HCT116 (cell line): ENCODE measurements at places on chromosomes 2 and 18.

GRCh38 chr2:52335727-52336126 is 1303.8 kb upstream of the NRXN1 start:
- no peak for DNase-seq

- DNase-seq: peak; percentile 32
Measured at GRCh38 chr2:226799211-226799975, at the start of gene IRS1. Gene IRS1 (minus strand): TSS chr2:226799820. CDS start chr2:226798738, 1,082 bp downstream.

- DNase-seq: no peak
Measured at GRCh38 chr2:192932376-192932775, 737.6 kb upstream of the TMEFF2 start.

DNA sequence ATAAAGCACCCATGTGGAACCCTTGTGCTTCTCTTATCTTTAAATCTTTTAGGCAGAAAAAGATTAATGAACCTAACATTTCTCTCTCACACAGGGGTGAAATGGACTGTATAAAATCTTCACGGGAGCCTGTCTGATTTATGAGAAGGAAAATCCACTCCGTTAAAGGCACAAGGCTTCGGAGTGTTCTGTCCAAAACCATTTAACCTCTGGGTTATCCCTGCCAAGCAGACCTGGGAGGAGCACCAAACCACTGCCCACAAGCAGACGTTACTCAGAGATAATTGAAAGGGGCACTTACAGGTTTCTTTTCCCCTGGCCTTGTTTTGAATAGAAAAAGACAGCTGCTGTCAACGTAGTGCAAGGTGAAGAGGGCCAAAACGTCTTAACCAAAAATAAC is 184.4 kb upstream of the DOK6 start:
- no peak for DNase-seq

DNA sequence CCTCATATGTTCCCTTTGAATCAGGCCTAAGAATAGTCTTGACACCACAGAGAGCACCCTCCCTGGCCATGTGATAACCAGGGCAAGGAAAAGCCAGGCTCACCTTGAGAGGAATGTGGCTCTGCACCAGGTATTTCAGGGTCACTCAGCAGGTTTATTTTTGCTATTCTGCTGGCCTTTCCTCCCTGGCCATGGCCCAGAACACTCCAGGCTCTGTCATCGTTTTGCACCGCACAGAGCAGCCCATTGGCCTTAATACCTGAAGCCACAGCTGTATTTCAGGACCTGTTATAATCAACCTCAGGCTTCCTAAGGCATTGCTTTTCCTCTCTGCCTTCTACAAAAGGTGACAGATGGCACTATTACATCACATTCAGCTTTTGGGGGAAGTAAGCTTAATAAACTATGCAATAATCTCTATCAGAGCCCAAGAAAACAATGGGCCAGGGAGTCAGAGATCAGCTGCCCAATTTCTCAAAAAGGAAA is 668.3 kb downstream of the IRS1 start:
- no peak for DNase-seq

GRCh38 chr2:232731470-232731869 is 34.3 kb downstream of the GIGYF2 start:
- DNase-seq: no peak

GRCh38 chr2:25700221-25700660 is 26.9 kb upstream of the DTNB start:
- DNase-seq: peak; percentile 52

DNA sequence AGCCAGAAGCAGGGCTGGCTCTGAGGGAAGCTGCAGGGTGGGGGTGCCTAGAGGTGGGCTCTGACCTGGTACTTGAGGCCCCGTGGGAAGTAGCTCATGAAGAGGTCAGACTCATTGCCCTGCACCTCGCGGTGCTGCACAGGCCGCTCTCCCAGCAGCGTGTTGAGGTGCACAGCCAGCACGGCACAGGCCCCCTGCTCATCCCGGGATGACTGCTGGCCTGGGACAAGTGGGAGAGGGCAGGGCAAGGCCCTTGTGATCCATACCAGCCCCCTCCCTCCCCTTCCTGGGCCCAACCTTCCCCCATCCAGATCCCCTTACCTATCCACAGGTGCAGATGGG is 8.7 kb downstream of the CAPG start:
- DNase-seq: no peak

DNA sequence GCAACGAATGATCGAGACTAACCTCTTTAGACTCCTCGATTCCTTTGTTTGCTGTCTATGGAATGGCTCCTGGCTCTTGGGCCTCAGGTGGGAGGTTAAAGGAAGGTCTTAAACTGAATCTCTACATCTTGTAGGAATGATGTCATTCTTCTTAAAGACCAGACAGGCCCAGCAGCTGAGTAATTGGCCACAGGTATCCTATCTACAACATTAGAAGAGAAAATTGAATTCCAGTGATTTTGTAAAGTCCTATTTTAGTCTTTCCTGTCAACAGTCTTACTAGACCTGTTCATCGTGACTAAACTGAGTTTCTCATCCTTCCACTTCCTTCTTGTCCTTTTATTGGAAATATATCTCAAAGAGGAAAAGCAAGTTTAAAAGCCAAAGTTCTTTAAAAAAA is 274.8 kb downstream of the ALPK2 start:
- DNase-seq: no peak

DNA sequence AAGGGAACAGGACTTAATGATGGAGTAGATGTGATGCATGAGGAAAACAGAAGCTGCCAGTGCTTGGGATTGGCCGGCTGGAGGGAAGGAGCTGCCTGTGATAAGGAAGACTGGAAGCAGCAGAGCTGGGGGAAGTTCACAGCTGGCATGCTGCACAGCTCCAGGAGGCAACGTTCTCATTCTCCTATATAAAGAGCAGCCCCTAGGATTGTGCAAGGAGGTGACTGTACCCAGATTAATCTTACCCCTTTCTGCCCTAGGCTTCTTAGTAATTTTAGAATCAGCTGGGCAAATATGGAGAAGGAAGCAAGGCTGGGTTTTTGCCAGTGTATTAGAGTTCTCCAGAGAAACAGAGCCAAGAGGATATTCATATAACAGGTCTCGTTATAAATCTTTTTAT is 155.8 kb downstream of the ALPK2 start:
- no peak for DNase-seq

GRCh38 chr2:96700086-96700485 is 39.8 kb downstream of the LMAN2L start:
- DNase-seq: no peak

GRCh38 chr2:191566344-191566743 is 111.6 kb upstream of the NABP1 start:
- DNase-seq: peak; percentile 57

GRCh38 chr18:26875040-26875654 is 9.6 kb upstream of the AQP4 start:
- DNase-seq: no peak

DNA sequence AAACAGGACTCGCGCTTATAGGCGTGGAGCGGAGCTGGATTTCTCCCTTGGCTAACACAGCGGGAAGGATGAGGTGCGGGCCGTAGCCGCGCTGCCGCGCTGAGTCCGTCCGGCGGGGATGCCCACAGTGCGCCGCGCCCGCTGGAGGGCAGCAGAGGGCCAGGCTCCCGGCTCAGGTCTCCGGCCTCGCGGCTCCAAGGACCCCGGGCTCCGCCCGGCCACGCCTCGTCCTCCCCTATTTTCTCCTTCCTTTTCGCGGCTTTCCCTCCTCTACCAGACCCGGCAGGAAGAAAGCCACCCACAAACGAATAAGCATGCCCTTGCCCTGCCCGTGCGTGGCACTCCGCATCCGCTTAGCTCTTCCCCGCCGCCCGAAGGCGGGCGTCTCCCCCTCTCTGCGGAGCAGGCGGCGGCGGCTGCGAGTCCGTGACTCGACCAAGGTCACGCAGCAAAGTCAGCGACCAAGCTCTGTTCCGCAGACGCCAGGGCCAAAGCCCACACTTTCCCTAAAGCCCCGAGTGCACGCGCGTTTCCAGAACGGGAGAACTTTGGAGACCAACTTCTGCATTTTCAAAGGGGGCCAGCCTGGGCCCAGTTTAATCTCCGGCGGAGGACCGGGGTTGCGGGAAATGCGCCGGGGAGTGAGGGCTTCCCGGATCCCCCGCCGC is 48.5 kb downstream of the KCNIP3 start:
- DNase-seq: peak; percentile 60

DNA sequence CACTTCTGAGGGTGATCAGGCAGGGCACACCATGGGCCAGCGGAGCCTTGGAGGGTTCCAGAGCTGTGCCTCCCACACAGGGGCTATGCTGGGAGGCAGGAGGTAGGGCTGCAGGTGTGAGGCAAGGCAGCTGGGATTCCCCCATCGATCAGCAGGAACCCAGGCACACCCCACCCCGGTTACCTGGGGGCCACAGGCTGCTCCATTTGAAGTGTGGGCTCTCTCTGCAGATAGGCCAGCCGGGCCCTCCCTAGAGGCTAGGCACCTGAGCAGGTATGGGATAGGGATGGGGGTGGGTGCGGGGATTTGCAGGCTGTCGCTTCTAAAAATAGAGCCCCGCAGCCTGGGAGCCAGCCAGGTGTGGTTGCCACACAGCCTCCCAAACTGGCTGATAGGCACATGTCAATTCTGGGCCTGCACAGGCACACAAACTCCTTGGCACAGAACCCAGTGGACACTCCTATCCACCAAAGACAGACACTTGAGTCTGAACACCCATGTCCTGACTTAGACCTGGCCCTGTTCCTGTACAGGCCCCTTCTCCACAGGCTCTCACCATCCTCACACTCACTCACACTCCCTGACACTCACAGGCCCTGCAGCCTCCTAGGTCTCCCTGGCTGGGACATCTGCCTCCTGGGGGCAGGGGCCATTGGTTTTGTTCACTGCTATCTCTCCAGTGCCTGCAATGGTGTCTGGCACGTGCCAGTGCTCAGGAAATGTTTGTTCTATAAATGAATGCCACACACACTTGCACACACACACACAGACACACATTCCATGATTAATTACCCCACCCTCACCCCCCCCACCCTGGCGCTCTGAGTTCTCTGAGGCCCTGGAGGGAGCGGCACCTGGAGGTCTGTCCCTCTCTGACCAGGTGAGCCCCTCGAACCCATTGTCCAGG is 73.4 kb downstream of the ZFP36L2 start:
- no peak for DNase-seq

DNA sequence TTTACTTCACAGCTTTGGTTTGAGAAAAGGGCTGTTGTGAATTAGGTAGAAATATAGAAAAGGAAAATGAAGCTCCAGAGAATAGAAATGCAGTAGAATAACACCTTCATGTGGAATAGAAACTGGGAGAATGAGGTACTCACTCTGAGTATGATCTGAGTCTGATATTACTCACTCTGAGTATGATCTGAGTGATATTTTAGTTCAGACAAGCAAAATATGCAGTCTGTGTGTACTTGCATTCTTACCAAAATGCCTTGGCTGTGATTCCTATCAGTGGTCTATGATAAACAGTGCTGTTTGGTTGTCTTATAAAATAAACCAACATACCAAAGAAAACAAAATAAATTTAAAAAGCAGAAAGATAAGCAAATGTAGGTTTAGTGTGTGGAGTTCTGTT is 487.6 kb downstream of the THSD7B start:
- no peak for DNase-seq

- DNase-seq: no peak
Measured at GRCh38 chr2:60899230-60899891, 18.0 kb downstream of the REL start.

DNA sequence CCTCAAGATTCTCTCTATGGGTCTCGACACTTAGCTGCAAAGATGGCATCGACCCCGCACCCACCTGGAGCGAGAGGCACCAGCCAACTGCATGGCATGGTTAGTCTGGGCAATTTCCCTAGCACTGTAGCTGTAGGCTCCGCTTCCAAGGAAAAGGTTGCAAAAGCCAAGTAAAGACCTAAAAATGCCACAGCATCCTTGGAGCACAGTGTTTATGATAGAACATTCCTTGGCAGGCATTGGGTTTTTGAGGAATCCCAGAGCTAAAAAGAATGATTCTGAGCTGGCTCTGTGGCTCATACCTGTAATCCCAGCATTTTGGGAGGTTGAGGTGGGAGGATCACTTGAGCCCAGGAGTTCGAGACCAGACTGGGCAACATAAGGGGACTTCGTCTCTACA is 22.9 kb downstream of the QPCT start:
- DNase-seq: no peak

DNA sequence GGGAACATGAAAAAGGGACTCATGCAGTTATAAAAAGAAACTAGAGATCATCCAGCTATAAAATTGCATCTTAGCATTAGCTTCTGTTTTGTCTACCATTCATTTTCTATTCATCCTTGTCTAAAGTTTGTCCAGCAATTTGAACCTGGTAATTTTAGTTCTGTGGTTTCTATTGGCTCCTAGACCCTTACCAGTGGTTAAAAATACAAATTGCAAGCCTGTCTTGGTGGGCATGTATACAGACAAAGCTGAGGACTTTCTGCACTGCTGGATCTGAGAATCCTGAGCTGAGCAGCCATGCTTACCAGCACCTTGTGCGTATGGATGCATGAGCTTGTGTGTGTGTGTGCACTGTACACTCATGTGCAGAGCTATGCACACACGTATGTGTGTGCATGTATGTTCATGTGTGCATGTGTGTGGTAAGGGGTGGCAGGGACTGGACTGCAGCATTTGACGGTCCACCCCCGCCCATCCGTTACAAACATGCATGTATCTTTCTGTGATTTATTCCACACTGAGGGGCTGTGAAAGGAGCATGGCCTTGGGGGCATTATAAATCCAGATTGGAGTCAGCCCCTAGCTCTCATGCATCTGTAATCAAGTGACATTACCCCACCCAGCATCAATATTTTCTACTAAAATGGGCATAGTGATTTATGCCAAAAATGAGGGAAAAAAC is 144.7 kb downstream of the FAM210A start:
- DNase-seq: no peak

DNA sequence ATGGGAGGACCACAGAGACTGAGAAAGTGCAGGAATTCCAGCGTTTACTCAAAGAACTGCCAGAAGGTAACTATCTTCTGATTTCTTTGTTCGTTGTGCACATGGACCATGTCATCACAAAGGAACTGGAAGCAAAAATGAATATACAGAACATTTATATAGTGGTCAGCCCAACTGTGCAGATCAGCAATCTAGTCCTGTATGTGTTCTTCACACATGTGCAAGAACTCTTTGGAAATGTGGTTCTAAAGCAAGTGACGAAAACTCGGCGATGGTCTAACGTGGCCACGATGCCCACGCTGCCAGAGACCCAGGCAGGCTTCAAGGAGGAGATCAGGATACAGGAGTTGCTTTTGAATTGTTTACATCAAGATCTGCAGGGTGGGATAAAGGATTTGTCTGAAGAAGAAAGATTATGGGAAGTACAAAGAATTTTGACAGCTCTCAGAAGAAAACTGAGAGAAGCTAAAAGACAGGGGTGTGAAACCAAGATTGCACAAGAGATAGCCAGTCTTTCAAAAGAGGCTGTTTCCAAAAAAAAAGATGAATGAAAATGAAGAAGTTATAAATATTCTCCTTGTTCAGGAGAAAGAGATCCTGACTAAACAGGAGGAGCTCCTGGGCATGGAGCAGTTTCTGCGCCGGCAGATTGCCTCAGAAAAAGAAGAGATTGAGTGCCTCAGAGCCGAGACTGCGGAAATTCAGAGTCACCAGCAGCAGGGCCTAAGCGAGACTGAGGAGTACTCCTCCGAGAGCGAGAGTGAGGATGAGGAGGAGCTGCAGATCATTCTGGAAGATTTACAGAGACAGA is 8.3 kb upstream of the CHST10 start:
- no peak for DNase-seq

- no peak for DNase-seq
Measured at GRCh38 chr2:29920631-29921559, 491 bp downstream of the ALK start.
